ENCODE measurements at places on chromosomes 11 and 22.

GRCh38 chr11:9225748-9226298, 39.3 kb downstream of the DENND5A start:
- no peak for DNase-seq

DNA sequence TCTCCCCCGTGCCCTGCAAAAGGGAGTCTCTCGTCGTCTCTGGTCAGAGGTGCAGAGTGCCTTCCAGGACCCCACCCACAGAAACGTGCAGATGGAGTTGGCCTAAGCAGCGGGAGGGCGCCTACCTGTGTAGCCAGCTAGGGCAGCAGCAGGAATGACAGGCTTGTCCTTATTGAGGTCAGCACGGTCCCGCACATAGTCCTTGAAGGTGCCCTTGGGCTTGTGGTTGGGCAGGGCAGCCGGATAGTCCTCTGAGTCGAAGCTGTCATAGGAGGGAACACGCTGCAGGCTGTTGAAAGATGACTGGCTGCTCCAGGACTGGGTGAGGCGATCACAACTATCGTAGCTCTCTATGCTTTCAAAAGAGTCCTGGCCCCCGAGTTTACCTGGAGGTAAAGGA, 107.3 kb downstream of the ETS1 start:
- no peak for DNase-seq

GRCh38 chr11:212150-213100, 4.9 kb downstream of the RIC8A start:
- DNase-seq: no peak

- DNase-seq: no peak
Measured at GRCh38 chr11:75158696-75159150, 7.8 kb downstream of the SLCO2B1 start.

DNA sequence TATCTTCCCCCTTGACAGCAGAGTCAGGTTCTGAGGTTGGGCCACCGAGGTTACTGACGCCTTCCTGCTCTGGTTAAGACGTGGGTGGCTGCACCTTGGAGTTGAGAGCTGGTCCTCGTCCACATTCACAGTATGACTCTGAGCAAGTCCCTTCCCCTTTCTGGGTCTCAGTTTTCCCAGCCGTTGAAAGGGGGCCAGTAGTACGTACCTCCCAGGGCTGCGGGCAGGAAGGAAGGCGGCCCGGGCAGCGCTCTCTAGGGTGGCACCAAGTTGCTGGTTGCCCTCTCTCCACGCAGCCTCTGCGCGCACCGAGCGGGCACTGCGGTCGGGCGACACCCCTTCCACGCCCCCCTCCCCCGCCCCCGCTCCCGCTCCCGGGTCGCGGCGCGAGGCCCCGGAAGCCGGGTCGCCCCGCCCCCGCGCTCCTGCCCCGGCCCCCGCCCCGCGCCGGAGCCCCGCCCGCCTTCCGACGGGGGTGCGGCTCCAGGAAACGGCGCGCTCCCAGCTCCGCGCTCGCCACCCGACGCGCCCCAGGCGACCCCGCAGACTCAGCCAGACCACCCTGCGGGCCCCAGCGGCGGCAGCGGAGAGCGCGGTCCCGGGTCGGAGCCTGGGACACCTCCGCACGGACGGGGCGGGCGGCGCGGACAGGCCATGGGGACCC, at the start of gene EHBP1L1:
Gene EHBP1L1 (plus strand): TSS at position 486 of the 664 bp plus-strand sequence. CDS start 250 bp downstream, outside the sequence.
- peak; percentile 73 for DNase-seq

GRCh38 chr11:45921561-45922424, 663 bp upstream of the LARGE2 start:
- DNase-seq: no peak
